H9 (cell line): ENCODE measurements at places on chromosomes 5 and 9.
A peak's percentile ranks its signal among the peaks of the same experiment; 100 is the strongest.

- no peak for DNase-seq
Measured at GRCh38 chr5:11174591-11174990, 413.6 kb upstream of the DAP start.

DNA sequence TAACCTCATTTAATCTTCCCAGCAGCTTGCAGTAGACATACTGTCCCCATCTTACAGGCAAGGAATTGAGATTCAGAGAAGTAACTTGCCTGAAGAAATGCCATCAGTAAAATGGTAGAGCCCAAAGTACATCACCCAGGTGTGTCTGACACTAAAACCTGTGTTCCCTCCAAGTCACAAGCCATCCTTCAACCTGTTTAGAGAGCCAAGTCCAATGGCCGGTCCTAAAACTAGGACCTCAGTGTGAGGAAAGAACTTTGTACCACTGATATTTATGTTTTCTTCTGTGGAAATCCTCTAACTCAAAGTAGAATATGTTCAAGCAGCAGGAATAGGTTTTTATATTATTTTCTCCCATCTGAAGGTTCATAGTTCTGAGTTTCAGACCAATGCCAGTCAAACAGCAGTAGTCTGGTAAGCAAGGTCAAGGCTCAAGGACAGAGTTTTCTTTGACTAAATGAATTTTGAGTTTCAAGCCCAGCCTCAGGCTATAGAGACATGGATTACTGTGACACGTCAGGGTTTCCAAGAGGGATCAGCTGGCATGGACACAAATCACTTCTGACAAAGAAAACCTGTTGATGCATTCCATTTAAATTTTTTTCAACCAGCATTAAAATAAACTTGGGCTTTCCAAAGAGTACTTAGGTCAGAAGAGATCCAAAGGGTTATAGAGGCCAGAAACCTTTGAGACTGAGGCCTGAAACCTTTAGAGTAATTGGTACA, 80.9 kb upstream of the PLPP6 start:
- no peak for DNase-seq

GRCh38 chr5:43556857-43557542, at the start of gene PAIP1:
Gene PAIP1, minus strand, starts transcription at chr5:43557077. Its CDS starts 231 bp downstream, at chr5:43556846.
- DNase-seq: peak; percentile 81

GRCh38 chr9:113556877-113557593, 93.5 kb downstream of the RGS3 start:
- DNase-seq: no peak

DNA sequence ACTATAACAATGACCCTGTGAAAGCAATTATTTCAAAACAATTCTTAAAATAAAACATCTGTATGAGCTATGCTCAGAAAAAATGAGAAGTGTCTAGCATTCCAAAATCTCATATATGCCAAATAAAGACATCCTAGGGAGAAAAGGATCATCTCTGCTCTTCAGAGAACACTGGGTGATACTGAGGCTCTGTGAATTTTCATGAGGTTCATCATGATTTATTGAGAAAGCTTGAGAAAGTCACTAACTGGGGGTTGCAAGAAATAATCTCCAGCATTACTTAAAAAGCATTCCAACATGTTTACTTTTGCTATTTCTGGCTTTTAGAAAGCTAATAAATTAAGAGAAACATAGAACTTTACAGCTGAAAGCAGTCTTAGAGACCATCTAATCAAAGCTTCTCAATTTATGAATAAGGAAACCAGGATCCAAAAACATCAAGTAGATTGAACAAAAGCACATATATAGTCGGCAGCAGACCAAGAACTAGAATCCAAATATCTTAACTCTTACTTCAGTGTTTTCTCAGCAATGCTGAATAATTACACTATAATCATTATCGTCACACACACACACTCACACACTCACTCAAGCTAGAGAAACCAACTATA, 372.8 kb downstream of the NR2F1-AS1 start:
- DNase-seq: no peak

DNA sequence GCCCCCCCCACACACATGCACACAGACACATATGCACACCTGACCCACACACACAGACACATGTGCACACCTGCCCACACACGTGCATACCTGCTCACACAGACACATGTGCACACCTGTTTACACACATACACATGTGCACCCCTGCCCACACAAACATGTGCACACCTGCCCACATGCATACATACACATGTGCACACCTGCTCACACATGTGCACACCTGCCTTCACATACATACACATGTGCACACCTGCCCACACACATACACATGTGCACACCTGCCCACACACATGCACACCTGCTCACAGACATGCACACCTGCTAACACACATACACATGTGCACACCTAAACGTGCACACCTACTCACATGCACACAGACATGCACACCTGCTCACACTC, 147.0 kb upstream of the FOXD4L5 start:
- no peak for DNase-seq

DNA sequence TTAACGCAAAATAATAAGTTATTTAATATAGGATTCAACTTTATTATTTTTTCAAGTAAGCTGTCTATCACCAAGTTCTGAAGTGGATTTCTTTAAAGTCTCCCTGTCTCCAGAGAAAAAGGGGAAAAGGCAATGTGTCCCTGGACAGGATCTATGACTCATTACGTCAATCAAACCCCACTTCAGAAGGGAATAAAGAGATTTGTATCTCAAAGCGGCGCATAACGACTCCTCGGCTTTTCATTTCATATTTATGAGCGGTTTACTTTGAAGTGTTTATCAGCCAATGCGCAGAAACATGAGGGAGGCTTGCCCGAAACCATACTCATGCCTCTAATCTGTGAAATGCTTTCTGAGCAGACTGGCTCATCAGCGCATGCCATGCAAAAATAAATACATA, 938.6 kb upstream of the WWC1 start:
- DNase-seq: no peak

DNA sequence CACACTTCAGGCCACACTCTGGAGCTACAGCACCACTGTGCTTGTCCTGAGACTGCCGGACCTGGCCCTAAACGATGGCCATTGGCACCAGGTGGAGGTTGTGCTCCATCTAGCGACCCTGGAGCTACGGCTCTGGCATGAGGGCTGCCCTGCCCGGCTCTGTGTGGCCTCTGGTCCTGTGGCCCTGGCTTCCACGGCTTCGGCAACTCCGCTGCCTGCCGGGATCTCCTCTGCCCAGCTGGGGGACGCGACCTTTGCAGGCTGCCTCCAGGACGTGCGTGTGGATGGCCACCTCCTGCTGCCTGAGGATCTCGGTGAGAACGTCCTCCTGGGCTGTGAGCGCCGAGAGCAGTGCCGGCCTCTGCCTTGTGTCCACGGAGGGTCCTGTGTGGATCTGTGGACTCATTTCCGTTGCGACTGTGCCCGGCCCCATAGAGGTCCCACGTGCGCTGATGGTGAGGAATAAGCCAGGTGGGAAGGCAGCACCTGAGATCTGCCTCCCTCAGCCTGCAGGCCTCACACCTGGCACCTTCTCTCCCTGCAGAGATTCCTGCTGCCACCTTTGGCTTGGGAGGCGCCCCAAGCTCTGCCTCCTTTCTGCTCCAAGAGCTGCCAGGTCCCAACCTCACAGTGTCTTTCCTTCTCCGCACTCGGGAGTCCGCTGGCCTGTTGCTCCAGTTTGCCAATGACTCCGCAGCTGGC, 14.7 kb downstream of the CRB2 start:
- no peak for DNase-seq

DNA sequence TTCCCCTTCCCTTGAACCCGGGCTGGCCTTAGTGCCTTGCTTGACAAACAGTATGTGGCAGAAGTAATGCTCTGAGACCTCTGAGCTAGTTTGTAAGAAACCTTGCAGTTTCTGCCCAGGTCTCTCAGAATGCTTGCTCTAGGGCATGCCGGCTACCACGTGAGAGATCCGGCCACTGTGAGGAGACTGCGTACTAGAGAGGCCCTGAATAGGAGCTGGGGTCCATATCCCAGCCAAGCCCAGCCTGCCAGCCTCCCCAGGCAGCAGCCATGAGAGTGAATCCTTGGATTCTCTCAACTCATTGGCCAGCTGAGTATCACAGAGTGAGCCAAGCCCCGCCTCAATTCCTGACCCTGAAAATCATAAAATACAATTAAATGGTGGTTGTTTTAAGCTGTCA, 16.0 kb upstream of the COL15A1 start:
- no peak for DNase-seq

DNA sequence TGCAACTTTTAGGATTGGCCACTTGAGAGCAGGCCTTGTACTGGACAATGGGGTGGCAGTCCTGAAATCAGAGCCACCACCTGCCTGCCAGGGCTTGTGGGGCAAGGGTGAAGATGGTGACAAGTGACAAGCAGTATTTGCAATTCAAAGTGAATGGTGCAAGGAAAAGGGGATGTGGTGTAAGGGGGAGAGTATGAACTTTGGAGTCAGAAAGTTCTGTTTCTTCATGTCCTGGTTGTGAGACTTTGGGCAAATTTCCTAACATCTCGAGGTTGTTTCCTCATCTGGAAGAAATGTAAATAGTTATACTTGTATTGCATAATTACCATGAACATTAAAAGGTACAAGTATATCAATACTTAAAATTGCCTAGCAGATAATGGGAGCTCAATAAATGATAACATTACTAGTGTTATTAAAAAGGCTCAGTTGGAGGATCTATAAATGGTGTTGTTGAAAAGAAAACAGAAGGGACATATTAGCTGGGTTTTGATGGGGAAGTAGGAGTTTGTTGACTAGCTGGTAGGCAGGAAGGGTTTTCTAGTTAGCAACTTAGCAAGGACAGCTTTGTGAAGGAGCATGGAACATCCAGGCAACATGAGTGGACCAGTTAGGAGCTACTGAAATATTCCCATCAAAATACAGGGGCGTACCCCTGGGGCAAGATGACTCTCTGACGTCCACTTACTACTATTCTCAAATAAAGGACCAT, 21.3 kb upstream of the MEGF9 start:
- no peak for DNase-seq

- no peak for DNase-seq
Measured at GRCh38 chr9:121765021-121765950, 113.9 kb downstream of the DAB2IP start.

- DNase-seq: peak; percentile 89
Measured at GRCh38 chr9:116471093-116471906, 215.8 kb upstream of the TRIM32 start.

DNA sequence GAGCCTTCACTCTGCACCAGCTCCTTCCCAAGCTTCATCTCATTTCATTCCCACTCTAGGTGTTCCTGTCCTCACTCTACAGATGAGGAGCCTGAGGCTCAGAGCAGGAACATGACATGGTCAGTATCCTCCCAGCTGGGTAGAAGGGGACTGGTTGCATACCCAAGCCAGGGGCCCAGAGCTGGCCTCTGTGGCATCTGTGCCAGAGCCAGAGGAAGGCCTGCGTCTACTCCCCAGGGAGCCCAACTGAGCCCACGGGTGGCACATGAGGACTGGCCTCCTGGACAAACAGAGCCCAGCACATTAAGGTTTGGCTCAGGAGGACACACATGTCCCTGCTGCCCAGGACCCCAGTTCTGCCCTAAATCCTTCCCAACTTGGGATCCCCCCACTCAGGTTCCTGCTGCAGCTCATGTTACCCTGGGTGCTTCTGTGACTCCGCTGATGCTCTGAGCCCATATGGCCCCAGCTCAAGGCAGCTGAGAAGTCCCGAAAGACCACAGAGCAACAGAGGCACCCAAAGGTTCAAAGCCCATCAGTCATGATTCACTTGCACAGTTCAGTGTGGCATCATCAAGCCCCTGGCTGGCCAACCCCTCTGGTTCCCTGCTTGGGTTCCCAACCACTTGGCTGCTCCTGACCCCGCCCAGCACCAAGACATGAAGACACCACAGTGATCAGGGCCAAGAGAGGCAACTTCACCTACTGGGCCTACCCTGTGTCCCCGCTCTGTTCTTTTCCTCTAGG, 8.5 kb upstream of the NEURL1B start:
- DNase-seq: peak; percentile 9

GRCh38 chr9:126682113-126682810, 68.5 kb downstream of the LMX1B start:
- DNase-seq: peak; percentile 66

DNA sequence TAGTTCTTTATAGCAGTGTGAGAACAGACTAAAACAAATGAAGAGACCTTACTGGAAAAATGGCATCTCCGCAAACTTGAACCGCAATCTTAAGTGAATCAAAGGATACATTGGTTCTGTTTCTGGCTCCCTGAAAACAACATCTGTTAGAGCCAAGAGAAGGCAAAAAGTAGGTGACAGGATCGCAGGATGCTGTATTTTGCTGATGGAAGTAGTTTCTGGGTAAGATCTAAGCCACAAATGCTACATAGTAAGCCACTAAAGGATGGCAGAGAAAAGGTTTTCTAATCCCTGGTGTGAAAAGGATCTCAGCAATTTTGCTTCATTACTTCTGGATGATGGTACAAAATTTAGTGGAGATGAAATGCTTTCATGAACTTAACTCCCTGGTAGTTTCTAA, 63.3 kb upstream of the HTR4 start:
- DNase-seq: no peak

DNA sequence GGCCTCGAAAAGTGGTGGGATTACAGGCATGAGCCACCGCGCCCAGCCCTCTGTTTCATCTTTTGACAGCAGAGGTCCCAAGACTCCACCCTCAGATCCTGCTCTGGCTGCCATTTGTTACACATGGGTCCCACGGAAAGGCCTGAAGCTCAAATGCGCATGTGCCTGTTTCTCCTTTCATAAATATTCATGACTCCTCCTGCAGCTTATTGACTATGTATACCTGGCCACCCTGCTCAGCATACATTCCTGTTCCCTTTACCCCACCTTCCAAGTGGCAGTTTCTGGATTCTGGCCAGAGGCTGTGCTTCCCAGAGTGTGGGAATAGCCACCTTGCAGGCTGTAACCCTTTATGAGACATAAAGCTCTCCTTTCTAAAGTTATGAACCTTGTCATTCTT, 46.5 kb downstream of the AUH start:
- DNase-seq: peak; percentile 70

DNA sequence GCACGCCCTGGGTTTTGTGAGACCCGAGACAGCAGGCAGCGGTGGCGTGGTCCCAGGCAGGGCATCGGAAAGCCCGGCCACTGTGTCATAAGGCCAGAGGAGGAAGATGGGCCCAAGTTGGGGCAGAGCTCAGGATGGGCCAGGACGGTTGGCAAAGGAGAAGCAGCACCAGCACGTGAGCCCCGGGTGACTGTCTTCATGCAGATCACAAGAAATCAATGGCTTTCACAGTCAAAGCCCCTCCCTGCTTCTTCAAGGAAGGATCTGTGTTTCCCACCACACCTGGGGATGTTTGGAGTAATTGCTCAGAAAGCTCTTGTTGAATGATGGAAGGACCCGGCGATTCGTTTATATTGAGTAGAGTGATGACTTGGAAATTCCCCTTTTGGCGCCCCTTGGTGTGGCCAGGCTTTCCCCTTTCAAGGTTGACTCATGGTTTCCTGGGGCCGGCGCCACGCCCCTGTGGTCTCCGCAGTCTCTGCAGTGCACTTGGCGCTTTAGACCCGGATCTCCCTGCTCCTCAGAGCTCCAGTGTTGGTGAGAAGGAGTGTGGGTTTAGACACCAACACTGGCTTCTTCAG, 52.1 kb downstream of the IL31RA start:
- no peak for DNase-seq

DNA sequence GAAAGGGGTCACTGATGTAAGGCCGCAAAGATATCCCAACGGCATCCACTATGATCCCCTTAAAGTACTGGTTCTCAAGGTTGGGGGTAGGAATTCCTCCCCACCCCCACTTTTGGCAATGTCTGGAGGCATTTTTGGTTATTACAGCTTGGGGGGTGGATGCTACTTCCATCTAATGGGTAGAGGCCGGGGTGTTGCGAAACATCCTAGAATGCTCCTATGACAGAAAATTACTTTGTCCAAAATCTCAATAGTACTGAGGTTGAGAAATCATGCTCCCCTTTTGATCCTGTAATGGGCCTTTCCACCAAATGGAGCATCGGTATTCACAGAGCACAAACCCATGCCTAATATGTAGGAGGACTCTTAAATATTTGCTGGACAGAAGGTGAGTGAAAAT, 20.8 kb upstream of the TCERG1 start:
- no peak for DNase-seq
